ENCODE measurements at places on chromosomes 16 and 17.

GRCh38 chr16:80151722-80152111, 389.1 kb upstream of the DYNLRB2 start:
- DNase-seq: no peak

GRCh38 chr17:81912441-81913309, 1.5 kb upstream of the PCYT2 start:
- no peak for DNase-seq

DNA sequence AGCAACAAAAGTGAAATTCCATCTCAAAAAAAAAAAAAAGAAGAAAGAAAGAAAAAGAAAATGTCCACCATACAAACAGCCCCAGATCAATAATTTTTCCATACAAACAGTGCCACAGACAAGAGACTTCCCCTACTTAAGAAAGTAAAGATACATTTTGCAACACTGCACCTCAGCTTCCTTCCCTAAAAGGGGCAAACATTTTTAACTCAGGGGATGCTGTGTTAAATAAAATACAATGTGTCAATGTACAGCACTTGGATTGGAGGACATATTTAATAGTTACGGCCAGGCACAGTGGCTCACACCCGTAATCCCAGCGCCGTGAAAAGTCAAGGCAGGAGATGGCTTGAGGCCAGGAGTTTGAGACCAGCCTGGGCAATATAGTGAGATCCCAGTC, 22.3 kb downstream of the MYH11 start:
- no peak for DNase-seq

DNA sequence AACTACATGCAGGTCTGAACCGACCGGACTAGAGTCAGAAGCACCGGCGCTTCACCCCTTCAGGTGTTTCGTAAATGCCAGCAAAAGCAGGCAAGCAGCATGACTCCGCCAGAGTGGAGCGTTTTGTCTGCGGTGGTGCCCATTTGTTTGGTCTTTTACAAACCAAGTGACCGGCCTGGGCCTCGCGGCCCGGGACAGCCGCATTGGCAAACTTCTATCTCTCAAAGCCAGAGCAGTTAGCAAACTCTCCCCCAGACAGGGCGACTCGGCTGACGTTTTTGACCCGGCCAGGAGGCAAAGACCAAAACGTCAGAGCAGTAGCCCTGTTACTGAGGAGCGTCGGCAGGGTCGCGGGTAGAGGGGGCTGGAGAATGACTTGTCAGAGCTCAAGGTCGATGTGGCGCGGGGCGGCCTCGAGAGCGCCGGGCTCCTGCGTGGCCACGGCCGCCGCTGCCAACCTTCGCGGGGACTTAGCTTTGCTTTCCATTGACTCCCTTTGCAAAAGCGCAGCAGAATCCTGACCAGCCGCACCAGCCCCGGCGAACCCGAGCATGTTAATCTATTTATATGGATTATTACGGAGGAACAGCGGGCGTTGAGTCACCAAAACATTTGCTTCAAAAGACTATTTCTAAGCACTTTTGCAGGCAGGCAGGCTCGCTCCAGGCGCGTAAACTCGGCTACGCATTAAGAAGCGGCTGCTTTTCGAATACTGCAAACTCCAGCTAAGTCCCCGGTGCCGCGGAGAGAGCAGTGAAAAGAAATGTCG, 763 bp upstream of the SOX9 start:
- DNase-seq: no peak

GRCh38 chr17:69428252-69428980, 13.9 kb downstream of the MAP2K6 start:
- DNase-seq: no peak

DNA sequence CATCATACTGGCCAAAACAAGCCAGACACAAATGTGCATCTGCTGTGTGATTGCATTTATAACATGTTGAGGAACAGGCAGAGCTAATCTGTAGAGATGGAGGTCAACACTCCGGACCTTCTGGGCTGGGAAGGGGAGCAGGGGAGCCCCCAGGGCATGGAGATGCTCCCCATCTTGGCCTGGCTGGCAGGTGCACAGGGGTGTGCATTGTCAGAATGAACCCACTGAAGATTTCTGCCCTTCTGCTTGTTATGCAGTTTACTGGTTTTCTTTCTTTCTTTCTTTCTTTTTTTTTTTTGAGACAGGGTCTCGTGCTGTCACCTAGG, 146.9 kb downstream of the CMIP start:
- no peak for DNase-seq

- DNase-seq: no peak
Measured at GRCh38 chr16:72014675-72015074, 6.1 kb downstream of the DHODH start.

GRCh38 chr16:28543072-28543471, 4.3 kb upstream of the NUPR1 start:
- no peak for DNase-seq

DNA sequence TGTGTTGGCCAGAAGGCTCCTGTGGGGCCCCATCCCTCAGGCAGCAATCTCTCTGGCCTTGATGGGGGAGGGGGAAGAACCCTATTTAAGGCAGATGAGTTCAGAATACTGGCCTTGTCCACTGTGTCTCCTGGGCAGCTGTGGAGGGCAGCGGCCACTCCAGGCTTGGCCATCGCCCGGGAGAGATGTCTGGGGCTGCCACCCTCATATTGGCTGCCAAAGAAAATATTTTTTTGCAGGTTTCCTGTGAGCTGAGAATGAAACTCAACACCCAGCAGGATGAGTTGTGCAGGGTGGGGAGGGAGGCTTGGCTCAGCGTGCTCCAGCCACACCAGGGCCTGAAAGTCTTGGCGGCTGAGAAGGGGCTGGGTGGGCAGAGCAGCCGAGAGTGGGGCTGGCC, 14.4 kb upstream of the TIMP2 start:
- no peak for DNase-seq

- no peak for DNase-seq
Measured at GRCh38 chr16:30413112-30413806, 5.9 kb downstream of the ZNF771 start.

GRCh38 chr17:58568044-58568799, 53.8 kb upstream of the MTMR4 start:
- no peak for DNase-seq

DNA sequence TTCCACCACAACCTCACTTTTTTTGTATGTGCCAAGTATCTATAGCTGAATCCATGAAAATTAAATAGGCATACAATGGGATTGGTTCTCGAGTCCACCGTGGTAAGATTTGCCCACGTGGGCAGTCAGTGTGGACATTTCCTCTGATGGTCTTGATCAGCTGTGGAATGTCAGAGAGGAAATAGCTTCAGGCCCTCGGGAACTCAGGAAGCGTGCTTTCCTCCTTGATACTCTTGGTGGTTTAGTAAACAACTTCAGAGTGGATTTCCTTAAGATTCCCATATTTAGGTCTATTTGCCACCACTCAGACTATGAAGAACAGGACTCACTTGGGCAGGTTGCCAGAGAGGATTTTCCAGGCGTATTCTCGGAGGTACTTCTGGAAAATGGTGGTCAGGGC, 152.5 kb downstream of the VPS53 start:
- no peak for DNase-seq

DNA sequence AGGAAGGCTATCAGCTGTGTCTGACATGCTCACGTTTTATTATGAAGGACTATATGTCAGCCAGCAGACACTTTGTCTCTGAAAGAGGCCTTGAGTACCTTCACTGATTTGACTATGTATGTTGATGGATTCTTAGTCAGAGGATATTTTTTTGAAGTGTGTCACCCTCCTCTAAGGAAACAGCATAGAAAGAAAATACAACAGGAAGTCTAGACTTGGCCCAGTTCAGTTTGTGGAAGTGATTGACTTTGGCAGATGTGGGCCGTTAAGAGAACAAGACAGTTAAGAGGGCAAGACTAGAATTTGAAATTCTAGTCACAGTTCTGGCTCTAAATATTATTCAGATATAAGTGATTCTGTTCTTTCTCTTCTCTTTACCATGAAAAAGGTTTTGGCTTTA, 471.5 kb downstream of the CDH8 start:
- no peak for DNase-seq

DNA sequence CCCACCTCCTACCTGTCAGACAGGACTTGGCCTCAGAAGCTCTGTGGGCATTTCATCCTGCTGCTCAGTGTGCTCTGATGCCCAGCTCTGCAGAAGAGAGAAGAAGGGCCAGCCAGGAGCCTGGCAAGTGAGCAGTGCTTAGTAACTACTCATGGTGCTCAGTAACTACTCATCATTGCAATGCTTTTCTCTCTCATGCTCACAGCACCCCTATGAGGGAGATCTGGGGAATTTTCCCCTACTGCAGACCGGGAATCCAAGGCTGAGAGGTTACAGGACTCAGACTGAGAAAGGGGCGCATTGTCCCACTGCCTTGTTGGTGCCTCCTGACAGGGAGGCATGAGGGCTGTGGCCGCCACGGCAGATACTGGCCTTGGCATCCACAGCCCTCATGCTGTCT, 261.1 kb downstream of the C16orf95 start:
- DNase-seq: no peak

GRCh38 chr17:50396261-50397110, 837 bp downstream of the LRRC59 start:
- DNase-seq: peak; percentile 5

DNA sequence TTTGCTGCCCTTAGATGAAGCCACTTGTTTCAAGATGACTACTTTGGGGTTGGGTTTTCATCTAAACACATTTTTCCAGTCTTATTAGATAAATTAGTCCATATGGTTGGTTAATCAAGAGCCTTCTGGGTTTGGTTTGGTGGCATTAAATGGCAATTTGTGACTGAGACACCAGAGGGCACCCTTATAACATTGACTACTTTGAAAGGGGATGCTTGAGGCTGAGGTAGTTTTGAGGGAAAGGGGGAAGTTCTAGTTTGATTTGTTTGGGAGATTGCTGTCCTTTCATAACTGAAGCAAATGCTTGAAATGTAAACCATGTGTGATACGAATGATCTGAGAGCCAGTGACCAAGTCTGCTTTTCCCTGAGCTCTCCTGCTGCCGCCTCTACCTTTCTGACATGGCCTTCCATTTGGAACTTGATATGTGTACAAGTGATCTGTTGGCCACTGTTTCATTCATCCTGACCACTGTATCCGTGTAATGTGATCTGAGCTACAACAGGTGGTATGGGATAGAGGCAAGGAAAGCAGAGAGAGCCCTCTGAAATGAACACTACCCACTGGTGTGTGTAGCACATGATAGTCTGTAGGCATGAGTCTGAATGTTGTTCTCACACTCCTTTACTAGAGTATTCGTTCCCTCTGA, 5.8 kb upstream of the RARA start:
- peak; percentile 60 for DNase-seq

- DNase-seq: no peak
Measured at GRCh38 chr17:74970395-74970794, 2.2 kb downstream of the HID1 start.

GRCh38 chr17:27993161-27993695, 49.2 kb upstream of the NLK start:
- no peak for DNase-seq

GRCh38 chr17:17239832-17240231, 2.9 kb upstream of the FLCN start:
- no peak for DNase-seq

DNA sequence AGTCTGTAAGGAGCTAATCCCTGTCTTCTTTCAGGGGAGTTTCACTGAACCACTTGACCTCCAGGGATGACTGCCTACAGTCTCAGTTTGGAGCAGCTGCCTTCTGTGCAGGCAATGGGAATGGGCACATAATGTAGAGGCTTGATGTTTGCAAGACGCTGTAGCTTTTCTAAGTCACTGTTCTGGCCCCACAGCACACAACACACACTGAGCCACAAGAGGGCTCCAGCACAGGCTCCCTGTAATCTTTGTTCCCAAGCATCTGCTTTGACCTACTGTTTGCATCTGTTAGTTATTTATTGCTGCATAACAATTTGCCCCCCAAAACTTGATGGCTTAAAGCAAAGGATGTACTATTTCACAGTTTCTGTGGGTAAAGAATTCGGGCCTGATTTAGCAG, 419.0 kb upstream of the ASIC2 start:
- DNase-seq: no peak

DNA sequence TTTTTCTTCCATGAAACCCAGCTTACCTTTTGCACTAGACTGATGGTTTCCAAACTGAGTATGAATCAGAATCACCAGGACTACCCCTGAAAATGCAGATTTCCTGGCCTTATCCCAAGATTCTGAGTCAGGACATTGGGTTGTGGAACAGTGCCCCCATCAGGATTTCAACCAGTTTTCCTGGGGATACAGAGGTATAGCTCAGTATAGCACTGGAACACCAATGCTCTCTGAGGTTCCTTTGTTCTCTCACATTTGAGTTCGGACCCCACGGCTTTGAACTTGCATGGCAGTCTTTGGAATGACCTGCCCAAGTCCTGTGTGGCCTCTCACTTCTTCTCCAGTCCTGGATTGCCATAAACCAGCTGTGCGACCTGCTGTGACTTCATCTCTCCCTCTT, 12.8 kb upstream of the CCL8 start:
- DNase-seq: no peak

DNA sequence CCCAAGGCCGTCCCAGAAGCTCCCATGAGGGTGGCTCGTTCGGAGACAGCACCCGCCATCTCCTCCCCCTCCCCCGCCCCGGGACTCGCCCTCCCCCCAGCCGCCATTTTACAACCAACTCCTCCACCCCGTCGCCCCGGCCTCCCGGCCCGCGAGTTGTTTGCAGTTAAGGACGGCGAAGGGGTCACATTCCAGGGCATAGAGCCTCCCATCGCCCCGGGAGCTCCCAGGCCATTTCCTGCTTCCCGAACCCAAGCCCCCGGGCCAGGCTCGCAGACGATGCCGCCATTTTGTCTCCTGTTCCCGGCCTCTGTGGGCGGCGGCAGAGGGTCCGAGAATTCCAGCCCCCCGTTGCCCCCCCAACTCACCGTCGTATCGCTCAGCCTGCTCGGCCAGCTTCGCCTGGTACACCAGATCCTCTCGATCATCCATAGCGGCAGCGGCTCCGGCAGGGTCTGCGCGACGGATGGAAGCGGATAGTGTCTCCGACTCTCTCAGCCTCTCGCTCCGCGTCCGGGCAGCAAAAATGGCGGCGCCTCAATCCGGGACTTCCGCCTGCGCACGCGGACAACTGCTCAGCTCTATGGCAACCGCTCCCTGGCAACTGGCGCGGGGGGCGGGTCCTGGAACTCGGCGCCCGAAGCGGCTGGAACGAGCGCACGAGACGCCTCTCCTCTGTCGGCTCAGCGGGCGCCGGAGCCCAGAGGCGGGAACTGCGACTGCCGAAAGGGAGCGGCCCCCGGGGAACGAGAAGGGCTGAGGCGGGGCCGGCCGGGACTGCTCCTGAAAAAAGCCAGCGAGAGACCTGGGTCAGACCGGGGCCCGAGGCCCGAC, at the start of gene YWHAE:
Gene YWHAE (minus strand): TSS at position 544 of the 834 bp plus-strand sequence. CDS start 112 bp downstream, at position 432.
- peak; percentile 96 for DNase-seq

DNA sequence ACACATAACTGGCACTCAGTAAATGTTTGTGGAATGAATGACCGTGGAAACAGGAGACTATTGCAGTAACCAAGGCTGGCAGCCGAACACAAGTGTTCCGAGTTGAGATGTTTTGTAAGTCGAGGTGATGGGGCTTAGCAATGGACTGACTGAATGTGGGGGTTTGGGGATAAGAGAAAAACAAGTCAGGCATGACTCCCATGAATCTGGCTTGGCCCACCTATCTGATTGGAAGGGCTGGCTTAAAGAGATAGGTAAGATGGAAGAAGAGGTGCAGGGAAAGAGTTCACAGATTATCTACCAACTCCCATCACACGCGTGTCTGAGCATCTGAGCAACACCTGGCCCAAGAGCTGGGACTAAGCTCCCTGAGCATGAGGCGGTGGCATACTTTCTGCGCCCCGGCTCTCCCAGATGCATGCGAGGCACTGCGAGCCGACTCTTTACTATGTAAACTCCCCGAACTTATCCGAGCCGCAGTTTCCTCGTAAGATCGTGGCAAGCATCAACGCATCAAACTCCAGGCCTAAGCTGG, 539 bp downstream of the IFT20 start:
- DNase-seq: no peak

Data from activated T-cell treated with anti-CD3 and anti-CD28 coated beads for 4 hours (primary cell).